NCI-H460 (cell line): ENCODE measurements at places on chromosomes 1 and 21. TPM values are rescaled to one million over a fixed set of nuclear protein-coding genes. Genes with fewer than 3 reads are reported as not detected.

KCNQ4 gene
- total RNA-seq: 0.74 and 0.84 TPM in 2 replicates

MYBPH gene
- not detected in 2 replicates for total RNA-seq

SPRR3 gene
- not detected in 2 replicates for total RNA-seq

EPHA2 gene
- 52.3 and 53.9 TPM in 2 replicates for total RNA-seq

GSTM5 gene
- 0.12 TPM in 2 replicates for total RNA-seq

ALDH9A1 gene
- 78.5 and 87.8 TPM in 2 replicates for total RNA-seq

PROX1 gene
- 0.12 TPM in 2 replicates for total RNA-seq

TMEM125 gene
- not detected in 2 replicates for total RNA-seq

ANKRD35 gene
- total RNA-seq: not detected in 2 replicates

BRDT gene
- not detected in 2 replicates for total RNA-seq

S100A9 gene
- total RNA-seq: 1.9 and 2.3 TPM in 2 replicates

L1TD1 gene
- total RNA-seq: not detected in 2 replicates

CASQ1 gene
- total RNA-seq: not detected in 2 replicates

CRP gene
- total RNA-seq: not detected in 2 replicates

SYCP1 gene
- total RNA-seq: not detected in 2 replicates

NHLH1 gene
- 0.27 TPM in 1 of 2 replicates, not detected in the other for total RNA-seq

KRTAP11-1 gene
- total RNA-seq: not detected in 2 replicates

OR2L5 gene
- total RNA-seq: not detected in 2 replicates

SELP gene
- not detected in 2 replicates for total RNA-seq

DNASE2B gene
- not detected in 2 replicates for total RNA-seq

BSND gene
- not detected in 2 replicates for total RNA-seq

CD34 gene
- total RNA-seq: not detected in 2 replicates

AMPD1 gene
- not detected in 2 replicates for total RNA-seq

CLIC6 gene
- not detected in 2 replicates for total RNA-seq

LCE6A gene
- not detected in 2 replicates for total RNA-seq

GBP5 gene
- not detected in 2 replicates for total RNA-seq

TNFRSF8 gene
- total RNA-seq: 1.4 and 1.8 TPM in 2 replicates

ERVH48-1 gene
- not detected in 2 replicates for total RNA-seq

ELOA gene
- total RNA-seq: 29.5 and 31.1 TPM in 2 replicates

UBE2U gene
- not detected in 2 replicates for total RNA-seq

AMIGO1 gene
- total RNA-seq: 1.2 and 1.4 TPM in 2 replicates

TMCO1 gene
- 120 TPM in 2 replicates for total RNA-seq

DNAH14 gene
- 106 and 108 TPM in 2 replicates for total RNA-seq
